Common myeloid progenitor, CD34-positive (primary cell): ENCODE measurements at places on chromosomes 5 and 9.

GRCh38 chr5:79151942-79152671 is 40.5 kb downstream of the BHMT start:
- no peak for DNase-seq

GRCh38 chr5:103901885-103902284 is 339.3 kb upstream of the NUDT12 start:
- DNase-seq = no peak

DNA sequence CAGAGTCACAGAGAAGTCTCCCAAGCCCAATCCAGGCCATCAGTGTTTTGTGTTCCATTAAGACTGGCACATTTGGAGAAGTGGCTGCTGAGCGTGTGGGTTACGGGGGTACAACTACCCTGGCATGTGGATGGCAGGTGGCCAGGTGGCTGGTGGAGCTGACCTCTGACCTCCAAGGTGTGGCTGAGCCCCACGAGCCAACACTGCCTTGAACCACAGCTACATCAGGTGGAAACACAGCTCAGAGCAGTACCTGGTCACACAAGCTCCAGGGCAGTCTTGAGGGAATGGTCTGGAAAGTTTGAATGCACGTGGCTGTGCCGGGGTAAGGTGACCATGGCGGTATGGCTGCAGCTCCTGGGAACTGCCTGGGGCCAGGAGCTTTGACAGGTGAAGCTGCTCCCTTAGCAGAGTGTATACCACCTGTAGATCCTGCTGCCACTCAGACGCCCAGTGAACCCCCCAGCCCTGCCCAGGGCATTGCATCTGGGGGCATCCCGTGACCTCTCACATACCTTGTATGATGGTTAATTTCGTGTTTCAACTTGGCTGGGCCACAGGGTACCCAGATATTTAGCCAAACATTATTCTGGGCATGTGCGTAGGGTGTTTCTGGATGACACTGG is 207.9 kb downstream of the GADD45G start:
- DNase-seq = no peak

GRCh38 chr9:82761027-82761426 is 301.9 kb downstream of the RASEF start:
- no peak for DNase-seq

DNA sequence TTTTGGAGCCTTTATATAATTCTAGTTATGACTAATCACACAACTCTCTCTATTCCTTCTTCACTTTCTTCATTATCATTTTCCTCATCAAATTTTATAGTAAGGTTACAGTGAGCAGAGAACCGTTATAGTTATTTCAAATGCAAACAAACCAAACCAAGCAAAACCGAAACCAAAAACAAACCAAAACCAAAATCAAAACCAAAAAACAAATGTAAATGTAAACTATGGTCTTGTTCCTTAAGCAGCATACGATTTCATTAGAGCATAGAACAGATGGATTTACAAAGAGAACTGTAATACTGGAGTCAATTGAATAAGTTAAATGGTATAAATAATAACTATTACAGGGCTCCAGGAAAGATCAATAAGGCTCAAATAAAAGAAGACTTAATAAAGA is 447.1 kb downstream of the LRRC70 start:
- no peak for DNase-seq

DNA sequence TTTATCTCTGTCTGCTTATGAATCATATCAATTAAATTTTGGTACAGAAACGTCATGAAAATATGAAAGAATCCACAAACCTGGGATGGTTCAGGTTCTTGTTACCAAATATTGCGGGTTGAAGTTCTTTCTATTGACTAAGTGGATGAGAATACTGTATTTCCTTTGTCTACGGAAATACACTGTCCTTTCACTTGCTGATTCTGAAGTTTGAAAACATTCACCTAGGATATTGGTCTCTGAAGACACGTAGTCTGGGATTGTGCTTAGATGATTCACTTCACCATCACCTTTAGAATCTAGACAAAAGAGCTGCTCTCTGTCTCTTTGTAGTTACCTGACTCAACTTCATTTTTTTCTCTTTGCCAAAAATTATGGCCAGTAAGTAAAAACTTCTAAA is 222.4 kb downstream of the FBN2 start:
- DNase-seq = no peak

- DNase-seq = no peak
Measured at GRCh38 chr9:14722391-14723035, at the start of gene CER1. Gene CER1 (minus strand): TSS chr9:14722733. CDS start chr9:14722672, 61 bp downstream.

- DNase-seq = no peak
Measured at GRCh38 chr5:77259476-77259875, 49.0 kb downstream of the PDE8B start.

- peak; percentile 29 for DNase-seq
Measured at GRCh38 chr5:7592910-7593309, 197.0 kb downstream of the ADCY2 start.

DNA sequence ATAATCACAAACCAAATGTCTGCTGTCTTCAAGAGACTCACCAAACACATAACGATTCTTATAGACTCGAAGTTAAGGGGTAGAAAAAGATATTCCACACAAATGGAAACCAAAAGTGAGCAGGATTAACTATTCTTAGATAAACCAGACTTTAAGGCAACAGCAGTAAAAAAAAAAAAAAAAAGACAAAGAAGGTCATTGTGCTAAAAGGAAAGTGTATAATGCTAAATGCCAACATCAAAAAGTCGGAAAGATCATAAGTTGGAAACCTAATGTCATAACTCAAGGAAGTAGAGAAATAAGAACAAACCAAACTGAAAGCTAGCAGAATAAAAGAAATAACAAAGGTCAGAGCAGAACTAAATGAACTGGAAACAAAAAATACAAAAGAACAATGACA is 714.6 kb downstream of the SEMA5A start:
- no peak for DNase-seq

GRCh38 chr5:140480310-140481014 is 67.0 kb upstream of the EIF4EBP3 start:
- no peak for DNase-seq

DNA sequence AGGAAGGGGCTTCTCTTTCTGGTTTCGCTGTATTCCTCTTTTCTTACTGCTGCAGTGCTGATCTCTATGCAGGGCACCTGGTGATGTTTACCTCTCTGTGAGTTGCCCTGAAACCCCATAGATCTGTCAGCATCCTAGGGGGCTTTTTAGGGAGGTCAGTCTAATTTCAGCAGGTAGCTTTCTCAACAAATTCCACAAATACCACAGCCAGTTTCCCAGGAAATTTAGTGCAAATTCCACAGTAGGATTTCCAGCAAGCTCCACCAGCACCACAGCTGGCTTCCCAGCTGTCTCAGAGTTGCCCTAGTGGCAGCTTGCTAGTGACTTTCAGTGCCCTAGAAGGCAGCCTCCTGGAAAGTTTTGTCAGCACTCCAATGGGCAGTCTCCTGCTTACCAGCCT is 379.1 kb upstream of the SMC2 start:
- no peak for DNase-seq

DNA sequence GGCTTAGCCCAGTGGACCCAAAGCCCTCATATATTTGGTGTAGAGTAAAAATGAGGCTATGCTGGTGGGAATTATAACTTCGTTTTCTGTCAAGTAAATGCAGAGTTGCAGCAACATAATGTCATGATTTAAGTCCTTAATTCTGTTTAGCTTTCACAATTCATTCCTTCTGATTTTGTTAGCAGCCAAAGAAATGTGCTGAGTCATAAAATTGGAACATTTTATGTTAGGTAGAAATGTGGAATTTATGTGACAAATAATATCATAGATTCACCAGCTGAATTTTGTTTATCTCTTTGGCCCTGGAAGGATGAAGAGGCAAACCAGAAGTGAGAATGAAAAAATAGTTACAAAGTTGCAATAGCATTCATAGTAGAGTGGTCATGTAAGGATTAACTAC is 247.0 kb downstream of the TRPM3 start:
- no peak for DNase-seq

DNA sequence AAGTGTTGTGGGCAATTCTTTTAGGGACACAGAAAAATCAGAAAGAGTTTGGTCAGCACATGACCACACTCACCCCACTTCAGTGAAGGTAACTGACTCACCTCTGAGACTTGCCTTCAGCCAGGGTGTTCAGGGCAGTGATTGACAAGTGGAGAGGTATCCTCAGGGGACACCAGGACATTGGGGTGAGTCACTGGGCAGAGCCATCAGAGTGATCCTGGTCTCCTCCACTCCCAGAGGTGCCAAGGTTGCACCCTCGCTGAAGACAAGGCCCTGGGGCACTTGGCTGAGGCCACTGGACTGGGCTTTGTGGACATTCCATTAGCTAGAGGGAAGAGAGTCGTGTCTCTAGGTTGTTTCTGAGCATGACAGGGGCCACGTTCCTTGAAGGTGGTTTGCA is 113.4 kb downstream of the GADD45G start:
- no peak for DNase-seq

DNA sequence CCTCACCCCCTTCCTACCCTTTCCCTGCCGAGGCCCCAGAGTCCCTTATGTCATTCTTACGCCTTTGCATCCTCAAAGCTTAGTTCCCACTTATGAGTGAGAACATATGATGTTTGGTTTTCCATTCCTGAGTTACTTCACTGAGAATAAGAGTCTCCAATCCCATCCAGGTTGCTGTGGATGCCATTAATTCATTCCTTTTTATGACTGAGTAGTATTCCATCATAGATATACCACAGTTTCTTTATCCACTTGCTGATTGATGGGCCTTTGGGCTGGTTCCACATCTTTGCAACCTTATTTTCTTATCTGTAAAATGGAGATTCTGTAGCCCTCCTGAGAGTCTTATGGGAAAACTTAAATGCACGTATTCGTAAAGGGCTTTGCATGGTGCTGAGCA is 36.8 kb downstream of the CRB2 start:
- DNase-seq = no peak

GRCh38 chr9:114806526-114806900 is 674 bp upstream of the TNFSF15 start:
- DNase-seq = no peak

DNA sequence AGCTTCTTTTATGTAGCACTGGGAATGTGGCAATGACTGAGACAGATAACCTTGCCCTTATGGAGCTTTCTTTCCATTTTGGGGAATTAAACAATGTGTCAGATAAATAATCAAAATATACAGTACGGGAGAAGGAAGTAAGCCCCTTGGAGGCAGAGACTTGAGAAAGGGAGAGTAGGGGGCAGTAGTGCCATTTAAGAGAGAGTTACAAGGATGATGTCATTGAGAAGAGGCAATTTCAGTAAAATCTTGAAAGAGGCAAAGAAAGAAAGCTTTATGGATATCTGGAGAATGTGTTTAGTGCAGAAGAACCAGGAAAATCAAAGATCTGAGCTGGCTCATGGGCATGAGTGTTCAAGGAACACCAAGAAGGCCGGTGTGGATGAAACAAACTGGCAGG is 77.3 kb downstream of the KCTD16 start:
- DNase-seq = no peak

- no peak for DNase-seq
Measured at GRCh38 chr9:136059321-136059791, 35.7 kb downstream of the NACC2 start.

DNA sequence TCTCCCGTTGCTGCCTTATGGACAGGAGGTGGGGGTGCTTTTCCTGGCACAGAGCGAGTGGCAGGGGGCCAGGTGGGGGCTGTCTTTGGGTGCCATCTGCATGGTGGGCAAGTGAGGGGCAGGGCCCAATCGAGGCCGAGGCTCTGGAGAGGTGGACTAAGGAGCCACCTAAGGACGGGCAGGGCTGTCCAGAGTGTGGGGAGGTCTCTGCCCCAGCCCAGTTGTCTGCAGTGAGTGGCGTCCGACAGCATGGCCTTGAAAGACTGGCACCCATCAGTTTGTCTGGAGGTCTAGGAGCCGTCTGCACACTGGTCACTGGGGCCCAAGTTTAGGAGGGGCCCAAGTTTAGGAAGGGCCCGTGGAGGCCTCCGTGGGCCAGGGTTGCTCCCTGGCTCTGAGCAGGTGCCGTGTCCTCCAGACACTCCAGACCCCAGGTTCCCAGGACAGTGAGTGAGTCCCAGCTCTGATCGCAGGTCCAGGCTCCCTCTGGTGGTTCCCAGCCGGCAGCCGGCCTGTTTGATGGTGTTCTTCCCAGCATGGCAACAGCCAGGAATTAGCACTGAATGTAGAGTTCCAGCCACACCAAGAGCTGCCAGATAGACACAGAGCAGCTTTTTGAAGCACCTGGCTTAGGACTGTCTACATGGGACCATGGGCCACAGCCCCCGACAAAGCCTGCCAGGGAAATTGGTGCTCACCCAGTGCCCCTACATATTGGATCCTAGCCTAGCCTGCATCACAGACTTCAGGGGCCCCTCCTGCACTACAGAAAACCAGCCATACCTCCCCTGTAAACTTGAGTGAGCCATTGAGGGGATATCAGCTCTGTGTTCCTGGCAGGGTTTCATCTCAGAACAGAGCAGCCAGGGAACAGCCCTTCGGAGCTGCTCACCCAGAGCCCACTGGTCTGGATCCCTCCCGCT is 120.9 kb downstream of the WNK2 start:
- DNase-seq = peak; percentile 24

- no peak for DNase-seq
Measured at GRCh38 chr5:112533362-112533761, 114.3 kb upstream of the EPB41L4A start.

- no peak for DNase-seq
Measured at GRCh38 chr9:36093384-36093783, 43.1 kb upstream of the GLIPR2 start.

GRCh38 chr5:120454094-120454798 is 9.9 kb upstream of the PRR16 start:
- DNase-seq = no peak

DNA sequence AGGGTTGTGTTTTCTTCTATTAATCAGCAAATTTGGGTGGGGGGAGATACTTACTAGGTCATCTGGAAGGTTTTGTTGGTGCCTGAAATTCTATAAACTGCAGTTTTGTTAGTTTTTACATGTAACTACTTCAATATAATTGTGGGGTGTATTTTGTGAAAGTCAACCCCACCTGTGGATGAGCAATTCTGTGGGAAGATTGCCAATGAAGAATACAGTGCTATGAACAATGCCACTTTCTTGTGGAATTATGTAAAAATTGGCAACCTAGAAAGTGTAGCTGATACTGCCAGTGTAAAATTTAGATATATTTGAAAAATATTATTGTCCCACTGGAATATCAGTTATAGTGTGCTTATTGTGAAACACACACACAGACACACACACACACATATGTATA is 80.7 kb downstream of the VCAN start:
- DNase-seq = no peak

DNA sequence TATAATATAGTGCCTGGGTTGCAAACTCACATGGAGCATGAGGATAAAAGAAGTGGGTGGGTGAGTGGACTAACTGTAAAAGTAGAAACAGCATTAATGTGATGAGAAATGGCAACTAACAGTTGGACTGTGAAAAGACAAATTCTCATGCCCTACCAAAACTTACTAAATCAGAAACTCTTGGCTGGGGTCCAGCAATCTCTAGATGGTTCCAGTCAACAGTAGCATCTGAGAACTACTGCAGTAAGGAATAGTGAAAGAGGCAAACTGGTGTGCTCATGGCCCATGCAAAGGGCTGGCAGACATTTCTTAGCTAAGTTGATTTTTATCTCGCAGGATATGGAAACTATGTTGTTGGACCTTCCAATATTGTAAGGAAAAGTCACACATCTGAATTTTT is 150.3 kb downstream of the PIK3R1 start:
- no peak for DNase-seq
